ENCODE measurements at places on chromosomes 5 and 9.

- DNase-seq = no peak
Observed at GRCh38 chr9:2307480-2307879, 292.3 kb downstream of the SMARCA2 start.

GRCh38 chr9:134181648-134182034, 17.3 kb upstream of the RNU6ATAC start:
- no peak for DNase-seq

DNA sequence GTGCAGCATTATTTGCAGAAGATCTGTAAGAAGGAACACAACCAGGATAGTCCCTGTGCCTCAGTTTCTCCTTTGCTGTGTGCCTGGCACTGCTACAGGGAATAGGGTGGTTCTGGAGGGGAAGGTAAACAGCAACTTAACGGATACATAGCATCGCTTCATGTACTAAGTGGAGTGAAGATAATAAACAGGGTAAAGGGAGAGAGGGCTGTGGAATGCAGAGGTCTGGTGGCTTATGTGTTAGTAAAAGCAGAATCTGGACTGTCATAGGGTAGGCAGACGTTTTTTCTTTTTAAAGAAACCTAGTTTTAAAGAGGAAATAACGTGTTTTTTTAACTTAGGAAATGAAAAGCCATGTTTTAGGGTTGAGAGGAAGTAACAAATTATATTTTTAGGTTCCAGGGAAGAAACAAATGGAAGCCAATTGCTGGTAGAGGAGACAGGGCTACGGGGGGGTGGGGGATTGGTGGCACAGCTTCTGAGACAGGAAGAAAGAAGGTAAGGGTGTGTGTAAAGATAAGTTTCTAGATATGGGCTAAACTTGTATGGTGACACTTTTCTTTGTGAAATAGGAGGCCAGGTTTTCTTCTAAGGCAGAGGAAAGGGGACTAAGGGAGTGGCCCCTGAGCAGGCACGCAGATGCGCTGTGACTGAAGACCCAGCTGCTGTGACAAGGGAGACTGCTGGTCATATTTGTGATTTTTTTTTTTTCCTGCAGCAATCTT, 1.3 kb downstream of the GNG10 start:
- DNase-seq = no peak

DNA sequence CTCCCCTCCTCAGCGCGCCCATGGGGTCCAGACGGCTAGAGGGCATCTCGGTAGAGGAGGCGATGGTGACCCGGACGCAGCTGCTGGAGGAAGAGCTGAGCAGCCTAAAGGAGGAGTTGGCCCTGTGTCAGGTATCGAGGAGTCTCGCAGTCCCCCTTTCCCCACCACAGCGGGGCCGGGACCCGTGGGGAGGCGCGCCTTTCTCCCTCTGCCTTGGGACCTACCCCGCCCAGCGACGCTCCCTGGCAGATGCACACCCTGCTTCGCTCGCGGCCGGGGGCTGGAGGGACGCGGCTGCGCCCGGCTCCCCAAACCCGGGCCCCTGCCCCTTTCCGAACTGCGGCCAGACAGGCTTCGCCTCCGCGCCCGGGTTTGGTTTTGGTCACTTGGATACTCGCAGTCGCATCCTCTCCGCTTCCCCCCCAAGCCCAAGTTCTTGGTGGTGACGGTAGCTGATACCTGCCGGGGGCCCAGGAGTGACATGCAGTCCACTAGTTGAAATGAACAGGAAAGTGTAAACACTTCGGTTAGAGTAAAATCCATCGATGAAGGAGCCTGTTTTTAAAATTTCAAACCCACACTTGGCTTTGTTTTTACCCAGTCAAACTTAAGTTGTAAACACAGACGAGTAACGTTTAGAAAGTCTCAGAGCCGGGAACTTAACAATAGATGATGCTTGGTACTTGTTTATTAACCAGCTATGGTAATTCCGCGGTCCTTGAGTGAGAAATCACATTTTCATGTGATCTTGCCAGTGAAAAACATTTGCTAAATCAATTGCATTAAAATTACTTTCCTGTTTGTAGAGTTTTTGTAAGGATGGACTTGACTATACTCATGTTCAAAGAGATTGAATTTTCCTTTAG, 688 bp downstream of the CNTLN start:
- DNase-seq = peak; percentile 90

DNA sequence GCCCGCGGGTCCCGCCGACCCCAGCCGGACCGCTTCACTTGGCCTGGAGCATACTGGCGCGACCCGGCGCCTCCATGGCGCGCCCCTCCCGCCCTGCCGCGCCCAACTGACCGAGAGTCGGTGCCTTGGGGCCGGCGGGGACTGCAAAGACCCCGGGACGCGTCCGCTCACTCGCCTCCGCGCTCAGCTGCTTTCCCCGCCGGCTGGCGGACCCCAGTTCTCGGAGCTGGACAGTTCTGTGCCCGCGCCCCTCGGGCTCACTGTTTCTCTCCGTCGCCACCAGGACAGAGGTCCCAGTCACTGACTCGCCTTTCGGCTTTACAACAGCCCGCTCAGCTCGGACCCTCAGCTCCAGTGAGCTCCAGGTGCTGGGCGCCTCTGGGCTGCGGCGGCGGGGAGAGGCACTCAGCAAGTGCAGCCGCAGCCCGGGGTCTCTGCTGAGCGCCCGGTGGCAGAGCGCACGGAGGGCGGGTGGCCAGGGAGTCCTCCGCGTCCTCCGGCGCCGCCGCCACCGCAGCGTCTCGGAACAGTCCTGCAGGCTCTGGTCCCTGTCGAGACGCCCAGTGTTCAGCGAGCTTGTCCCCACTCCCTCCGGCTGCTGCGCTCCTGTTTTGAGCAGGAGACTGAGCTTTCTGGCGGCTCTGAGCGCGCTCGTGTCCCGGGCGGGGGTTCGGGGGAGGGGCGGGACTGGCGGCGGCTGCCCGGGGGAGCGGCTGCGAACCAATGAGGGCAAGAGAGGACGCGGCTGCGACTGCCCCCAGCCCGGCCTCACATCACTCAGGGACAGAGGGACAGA, at the start of gene SMIM32:
Gene SMIM32 (minus strand): TSS at position 637 of the 796 bp plus-strand sequence. CDS start 638 bp downstream, outside the sequence.
- DNase-seq = peak; percentile 87

- DNase-seq = no peak
Observed at GRCh38 chr9:4486176-4486575, 4.1 kb upstream of the SLC1A1 start.

DNA sequence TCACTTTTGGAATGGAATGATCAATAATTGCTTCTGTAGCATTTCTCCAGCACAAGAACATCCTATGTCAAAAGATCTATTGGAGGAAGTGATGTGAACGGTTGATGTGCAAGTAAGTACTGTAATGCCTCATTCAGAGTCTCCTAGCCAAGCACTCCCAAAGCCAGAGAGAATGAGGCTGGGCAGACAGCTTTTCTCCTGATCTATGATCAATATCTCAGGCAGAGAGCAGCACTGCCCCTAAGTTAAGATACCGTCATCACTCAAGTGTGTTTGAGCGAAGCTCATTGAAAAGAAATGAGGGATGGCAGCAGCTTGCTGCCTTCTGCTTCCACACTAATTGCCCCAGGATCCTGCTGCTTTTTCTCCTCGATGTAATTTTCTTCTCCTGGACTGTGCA, 324.1 kb upstream of the GRAMD2B start:
- no peak for DNase-seq
